ENCODE measurements at places on chromosomes 1 and 21. TPM values are rescaled to one million over a fixed set of nuclear protein-coding genes. Genes with fewer than 3 reads are reported as not detected.

C1orf94 gene
- not detected for total RNA-seq

HRNR gene
- total RNA-seq, result not detected

NEXN gene
- total RNA-seq, result 5.6 TPM

VWA5B1 gene
- not detected for total RNA-seq

BSND gene
- total RNA-seq, result not detected

SHE gene
- not detected for total RNA-seq

CD53 gene
- total RNA-seq, result not detected

LYPD8 gene
- total RNA-seq, result 0.46 TPM

KCND3 gene
- 0.17 TPM for total RNA-seq

OR2G2 gene
- not detected for total RNA-seq

SERINC2 gene
- total RNA-seq, result 18.9 TPM

OLFML2B gene
- 2.3 TPM for total RNA-seq

GRCh38 chr1:160411271-160412027 lies 11.1 kb downstream of the VANGL2 start:
- no peak for DNase-seq

DNA sequence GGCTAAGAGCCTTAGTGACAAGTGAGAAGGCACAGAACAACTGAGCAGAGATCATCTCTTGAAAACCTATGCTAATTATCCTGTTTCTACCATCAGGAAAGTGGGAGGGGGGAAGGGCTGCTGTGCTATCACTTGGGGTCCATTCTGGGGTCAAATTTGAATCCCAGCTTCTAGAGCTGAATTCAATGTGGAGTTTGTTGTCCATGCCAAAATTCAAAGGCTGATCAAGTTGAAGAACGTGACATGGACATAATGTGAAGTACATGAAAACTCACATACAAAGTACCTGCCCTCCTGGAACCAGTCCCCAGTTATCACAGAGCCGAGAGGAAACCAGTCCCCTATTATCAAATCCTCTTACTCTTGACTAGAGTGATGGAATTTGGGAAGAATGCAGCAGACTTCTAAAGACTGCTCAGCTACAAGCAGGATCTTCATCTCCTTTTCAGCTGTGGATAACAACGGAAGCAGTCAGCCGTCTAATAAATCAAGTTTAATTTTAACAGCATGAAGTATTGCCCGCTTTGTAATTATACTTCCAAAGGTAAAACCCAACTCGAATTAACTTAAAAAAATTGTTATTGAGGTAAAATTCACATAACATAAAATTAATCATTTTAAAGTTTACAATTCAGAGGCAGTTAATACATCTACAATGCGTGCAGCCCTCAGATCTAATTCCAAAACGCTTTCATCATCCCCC lies 78.3 kb downstream of the SLC45A1 start:
- DNase-seq, result peak; percentile 59

GRCh38 chr1:91884459-91885212 lies 1.3 kb downstream of the TGFBR3 start:
- DNase-seq, result no peak

- DNase-seq, result no peak
Observed at GRCh38 chr1:61183471-61184039, 101.2 kb downstream of the NFIA start.

DNA sequence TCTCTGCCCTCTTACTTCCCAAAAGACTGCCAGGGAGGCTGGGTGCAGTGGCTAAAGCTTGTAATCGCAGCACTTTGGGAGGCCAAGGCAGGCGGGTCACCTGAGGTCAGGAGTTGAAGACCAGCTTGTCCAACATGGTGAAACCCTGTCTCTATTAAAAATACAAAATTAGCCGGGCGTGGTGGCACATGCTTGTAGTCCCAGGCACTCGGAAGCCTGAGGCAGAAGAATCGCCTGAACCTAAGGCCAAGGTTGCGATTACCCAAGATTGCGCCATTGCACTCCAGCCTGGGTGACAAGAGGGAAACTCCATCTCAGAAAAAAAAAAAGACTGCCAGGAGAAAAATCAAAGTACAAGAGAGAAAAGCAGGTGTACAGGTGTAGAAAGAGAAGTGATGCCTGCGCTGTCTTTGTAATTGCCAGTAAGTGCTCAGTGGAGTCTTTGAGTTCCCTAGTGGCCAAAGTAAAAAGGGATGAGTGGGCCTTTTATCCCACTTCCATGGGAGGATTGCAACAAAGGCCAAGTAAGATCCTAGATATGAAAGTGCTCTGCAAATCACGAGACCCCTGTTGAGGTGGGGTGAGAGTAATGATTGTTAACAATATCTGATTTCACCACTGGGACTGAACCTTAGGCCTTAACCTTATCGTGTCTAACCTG lies 94.7 kb upstream of the WNT4 start:
- DNase-seq, result no peak

DNA sequence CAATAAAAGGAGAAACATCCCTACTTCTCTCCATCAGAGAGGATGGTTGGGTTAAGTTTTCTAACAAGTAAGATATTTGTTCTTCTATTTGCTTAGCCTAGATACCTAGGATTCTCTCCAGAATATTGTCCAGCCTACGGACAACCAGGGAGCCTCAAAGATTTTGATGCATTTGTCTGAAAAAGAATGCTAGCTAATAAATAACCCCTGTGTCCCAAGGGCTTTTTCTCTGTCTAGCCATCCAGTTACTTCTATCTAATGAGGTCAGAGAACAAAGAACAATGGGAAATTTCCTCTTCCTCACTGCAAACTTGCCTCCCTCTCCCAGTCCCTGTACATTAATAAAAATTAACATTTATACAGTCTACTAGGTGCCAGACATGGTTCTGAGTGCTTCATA lies 810 bp downstream of the RGS5 start:
- no peak for DNase-seq

DNA sequence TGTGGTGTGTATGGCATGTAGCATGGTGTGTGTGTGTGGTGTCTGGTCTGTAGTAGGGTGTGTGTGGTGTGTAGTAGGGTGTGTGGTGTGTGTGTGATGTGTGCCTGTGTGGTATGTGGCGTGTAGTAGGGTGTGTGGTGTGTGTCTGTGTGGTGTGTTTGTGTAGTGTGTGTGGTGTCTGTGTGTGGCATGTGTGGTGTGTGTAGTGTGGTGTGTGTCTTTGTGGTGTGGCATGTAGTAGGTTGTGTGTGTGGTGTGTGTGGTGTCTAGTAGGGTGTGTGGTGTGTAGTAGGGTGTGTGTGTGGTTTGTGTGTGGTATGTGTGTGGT lies 85.5 kb downstream of the SYT2 start:
- no peak for DNase-seq

DNA sequence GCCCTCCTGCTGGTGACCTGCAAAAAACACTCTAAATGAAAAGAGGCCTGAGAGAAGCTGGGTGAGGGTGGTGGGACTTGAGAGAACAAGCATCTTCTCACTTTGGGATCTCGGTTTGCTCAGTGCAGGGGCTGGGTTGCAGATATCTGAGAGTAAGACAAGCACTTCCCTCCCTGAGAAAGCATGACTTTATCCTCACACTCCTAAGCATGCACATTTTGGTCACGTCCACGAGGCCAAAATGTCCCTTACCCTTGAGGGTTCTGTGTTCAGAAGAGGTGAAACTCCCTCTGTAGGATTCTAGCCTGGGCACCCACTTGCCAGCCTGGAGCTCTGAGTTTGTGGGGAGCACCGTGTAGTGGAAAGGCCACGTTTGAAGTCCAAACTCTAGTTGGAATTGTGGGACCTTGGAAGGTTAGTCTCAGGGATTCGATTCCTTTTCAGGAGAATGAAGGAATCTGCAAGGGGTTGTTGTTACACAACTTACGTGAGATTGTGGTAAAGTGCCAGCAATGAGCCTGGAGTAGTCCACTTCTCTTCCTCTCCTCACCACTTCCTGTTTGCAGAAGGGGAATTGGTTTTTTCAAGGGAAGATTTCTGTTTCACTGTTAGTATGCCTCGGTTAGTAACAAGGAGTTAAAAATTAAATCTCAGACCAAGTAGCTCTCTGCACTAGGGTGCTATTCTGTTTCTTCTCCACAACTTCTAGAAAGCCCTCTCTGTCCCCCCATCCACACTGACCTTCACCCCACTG lies 3.0 kb downstream of the FCAMR start:
- DNase-seq, result peak; percentile 25

- DNase-seq, result no peak
Observed at GRCh38 chr1:175665616-175666015, 77.8 kb downstream of the TNR start.

DNA sequence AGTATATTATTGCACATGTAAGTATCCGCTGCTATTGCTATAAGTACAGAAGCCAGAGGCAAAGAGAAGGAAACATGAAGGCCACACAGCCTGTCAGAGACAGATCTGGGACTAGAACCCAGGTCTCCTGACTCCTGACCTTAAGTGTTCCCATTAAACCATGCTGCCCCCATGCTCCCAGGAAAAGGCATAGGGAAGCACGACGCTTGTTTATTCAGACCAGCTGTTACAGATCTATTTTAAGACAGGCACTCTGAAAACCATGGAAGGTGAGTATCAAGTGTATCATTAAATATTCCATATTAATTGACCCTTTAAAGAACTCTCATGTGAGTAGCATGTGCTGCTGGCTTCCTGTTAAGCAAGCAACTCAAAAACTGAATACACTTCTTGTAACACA lies 11.4 kb downstream of the VAV3 start:
- DNase-seq, result no peak

DNA sequence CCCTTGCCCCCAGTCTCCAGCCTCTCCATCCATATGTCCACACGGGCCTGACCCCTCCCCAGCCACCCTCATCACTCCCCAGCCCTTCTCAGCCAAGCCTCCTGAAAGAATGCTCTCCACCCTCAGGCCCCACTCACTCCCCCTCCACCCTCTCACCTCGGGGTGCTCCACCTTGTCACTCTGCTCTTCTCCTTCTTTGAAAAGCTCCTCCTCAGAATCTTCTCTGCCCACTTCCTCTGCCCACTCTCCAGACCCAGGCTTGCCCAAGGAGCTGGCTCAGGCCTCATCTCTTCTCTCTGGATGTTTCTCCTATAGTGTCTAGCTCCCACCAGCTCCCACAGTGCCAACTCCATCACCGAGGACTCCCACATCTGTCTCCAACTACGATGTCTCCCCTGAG lies 13.9 kb downstream of the COL8A2 start:
- no peak for DNase-seq

DNA sequence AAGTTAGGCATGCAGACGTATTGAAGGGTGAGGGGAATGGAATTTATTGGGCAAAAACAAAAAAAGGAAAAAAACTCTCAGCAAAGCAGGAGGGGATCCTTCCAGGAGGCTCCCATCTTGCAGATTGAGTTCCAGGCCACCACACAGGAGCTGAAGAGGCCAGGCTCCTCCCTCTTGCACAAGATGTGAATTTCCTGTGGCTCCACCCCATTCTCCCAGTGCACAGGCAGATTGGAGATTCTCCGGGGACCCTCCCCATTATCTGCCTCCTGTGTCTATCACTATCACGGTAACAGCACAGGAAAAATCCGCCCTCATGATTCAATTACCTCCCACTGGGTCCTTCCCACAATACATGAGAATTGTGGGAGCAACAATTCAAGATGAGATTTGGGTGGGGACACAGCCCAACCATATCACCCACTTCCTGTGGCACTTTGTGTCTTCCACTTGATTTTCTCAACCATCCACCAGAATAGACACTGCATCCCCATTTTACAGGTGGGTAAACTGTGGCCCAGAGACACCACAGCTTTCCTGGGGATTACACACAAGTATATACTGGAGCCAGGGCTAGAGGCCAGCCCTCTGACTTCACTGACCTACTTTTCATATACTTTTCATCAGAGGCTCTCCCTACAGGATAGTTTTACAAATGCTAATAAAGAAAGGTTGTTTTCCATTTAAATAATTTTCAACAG lies 18.9 kb upstream of the COL6A1 start:
- DNase-seq, result no peak

- no peak for DNase-seq
Observed at GRCh38 chr1:4971666-4972065, 317.3 kb downstream of the AJAP1 start.

DNA sequence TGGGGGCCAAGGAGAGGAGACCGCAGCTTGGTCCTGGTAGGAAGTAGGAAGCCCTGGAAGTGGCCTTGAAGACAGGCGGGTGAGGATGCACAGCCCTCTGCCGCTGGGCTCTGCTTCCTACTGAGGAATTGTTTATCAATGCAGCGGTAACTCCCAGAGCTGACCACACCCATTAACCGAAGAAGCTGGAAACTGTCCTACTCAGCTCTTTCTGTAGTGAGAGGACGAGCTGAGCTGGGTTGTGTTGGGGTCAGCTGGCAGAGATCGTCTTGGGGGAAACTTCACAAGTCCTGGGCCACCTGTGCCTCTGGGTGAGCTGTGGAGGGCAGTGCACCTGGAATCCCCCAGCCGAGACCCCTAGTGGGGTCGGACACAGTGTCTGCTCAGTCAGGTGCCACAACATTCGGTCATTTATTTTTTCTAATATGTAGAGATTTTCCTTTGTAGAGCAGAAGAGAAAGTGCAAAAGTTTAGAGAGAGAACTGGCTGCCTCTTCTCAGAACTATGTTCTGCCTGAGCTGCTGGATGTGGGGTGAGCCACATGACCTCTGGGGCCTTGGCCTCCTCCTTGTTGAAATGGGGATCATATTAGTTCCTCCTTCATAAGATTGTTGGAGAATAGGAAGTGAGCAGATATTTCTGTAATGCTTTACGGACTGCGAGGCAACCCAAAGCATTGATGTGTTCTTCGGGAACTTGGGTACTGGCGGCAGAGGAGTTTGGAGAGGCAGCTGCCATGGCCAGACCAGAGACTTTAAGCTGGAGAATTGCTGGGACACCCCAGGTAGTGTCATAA lies 3.6 kb downstream of the NECAP2 start:
- no peak for DNase-seq

DNA sequence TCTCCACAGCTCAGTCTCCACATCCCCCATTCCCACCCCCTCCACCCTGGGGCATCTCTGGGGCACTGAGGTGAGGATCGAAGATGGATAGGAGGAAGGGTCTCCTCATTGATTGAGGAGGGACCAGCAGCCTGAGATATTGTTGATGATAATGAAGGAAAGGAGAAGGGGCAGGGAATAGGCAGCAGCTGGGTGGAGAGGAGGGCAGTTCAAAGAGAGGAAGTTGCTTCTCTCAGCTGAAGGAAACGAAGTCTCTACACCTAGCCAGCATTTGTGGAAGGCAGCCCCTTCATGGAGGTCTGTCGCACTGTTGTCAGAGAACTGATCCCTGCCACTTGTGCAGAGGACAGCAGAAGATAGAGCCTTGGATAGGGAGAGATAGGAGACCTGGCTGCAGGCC lies 5.7 kb downstream of the KNCN start:
- DNase-seq, result no peak

DNA sequence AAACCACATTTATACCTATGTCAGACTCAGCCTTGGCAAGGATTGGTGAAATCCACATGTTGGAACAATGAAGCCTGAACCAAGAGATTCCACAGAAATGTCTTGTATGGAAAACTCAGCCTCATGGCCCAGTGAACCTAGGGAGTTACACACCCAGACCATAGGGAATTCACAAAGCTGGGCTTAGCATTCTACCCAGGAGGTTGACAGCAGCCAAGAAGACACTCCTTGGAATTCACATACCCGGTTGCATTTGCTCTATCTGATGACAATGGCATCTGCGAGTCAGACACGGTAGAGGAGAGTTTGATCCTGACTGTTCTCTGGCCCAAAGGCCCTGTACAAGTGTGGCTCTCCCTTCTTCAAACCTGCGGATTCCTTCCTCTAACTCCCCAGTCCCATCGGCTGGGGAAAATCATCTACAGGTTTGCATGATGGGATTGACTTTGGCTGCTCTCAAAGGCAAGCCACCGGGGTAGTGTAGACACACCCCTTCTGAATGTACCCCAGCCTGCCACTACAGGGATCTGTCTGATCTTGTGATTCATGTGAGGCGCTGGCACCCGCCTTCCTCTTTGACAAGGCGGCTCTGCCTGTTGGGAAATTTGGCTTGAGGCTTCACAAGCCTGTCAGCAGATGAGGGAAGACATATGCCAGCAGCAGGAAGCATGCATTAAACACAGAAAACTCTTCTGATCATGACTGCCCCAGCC lies 297.3 kb upstream of the KAZN start:
- no peak for DNase-seq

- DNase-seq, result peak; percentile 69
Observed at GRCh38 chr1:193799948-193800690, 613.7 kb upstream of the B3GALT2 start.
